ENCODE measurements at places on chromosomes 12 and 14.

- DNase-seq: no peak
These were observed 46.9 kb downstream of the ZFYVE21 start for GRCh38 chr14:103762541-103762940.

- DNase-seq: no peak
These were observed 505 bp upstream of the HEBP1 start for GRCh38 chr12:13000616-13000924.

DNA sequence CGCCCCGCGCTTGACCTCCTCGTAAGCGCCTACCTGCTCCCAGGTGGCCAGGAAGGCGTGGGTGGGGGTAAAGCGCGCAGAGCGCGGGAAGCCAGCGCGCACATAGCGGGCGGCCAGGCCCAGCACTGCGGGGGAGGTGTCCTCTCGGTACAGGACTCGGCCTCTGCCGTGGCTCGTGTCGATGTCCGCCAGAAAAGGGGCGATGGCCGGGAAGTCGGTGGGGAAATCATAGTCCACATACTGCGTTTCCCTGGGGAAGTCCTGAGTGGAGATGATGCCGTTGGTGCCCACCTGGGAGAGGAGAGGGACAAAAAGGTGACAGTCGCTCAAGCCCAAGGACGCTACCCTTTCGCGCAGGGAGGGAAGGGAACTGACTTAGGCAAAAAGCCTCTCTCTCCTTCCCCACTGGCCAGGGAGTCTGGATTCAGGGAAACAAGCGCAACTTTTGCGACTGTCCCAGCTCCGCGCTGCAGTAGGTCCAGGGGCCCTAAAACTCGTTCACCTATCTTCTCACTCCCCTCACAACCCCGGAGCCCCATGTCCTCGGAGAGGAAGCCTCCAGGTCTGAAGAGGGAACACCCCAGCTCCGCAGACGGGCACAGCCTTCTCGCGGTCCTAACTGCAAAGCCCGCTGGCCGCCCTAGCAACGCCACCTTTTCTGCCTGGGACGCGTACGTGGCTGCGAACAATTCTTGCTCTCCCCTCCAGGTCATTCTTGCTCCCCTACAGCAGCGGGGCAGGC lies 815 bp downstream of the NID2 start:
- peak; percentile 19 for DNase-seq

- DNase-seq: no peak
These were observed 4.4 kb downstream of the TMEM179 start for GRCh38 chr14:104600141-104600643.

GRCh38 chr14:74190927-74191575 lies 48.2 kb upstream of the VSX2 start:
- no peak for DNase-seq

DNA sequence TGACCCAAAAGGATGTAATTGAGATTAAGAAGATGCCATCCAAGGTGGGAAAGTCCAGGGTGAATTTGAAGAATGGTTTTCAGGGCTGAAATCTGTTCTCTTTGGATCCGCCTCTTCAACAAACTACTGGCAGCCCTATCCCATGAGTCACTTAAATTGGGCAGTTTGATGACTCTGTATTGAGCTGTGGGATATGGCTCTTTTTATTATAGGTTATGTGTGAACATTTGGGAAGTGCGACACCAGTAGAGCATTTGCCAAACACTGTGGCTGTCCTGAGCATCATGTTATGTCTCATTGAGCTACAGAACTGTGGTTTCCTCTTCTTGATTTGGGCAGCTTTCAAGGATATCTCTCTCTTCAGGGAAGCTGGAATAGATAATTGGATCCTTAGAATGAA lies 22.3 kb downstream of the IFT43 start:
- no peak for DNase-seq

GRCh38 chr12:107788690-107789458 lies 14.4 kb downstream of the ASCL4 start:
- no peak for DNase-seq

GRCh38 chr12:106037524-106038298 lies 101.0 kb downstream of the NUAK1 start:
- no peak for DNase-seq

DNA sequence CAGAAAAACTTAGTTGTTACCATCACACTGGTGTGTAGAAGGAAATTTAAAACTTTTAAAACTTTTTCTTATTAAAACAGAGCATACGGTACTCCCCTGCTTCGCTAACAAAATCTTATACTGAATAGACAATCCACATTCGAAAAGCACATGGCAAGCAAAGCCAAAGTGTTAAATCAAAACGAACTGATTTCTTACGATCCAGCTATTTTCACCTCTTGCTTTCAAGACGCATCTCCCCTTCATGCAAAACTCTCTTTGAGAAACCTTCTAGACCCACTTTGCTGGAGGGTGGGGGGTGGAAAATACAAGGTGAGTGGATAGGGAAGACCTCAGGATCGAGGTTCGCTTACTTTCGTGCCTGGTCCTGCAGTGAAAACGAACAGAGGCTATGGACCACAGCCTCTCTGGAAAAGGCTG lies 328 bp downstream of the INTS13 start:
- no peak for DNase-seq

GRCh38 chr12:111529424-111530368 lies 69.4 kb downstream of the ATXN2 start:
- DNase-seq: peak; percentile 60

DNA sequence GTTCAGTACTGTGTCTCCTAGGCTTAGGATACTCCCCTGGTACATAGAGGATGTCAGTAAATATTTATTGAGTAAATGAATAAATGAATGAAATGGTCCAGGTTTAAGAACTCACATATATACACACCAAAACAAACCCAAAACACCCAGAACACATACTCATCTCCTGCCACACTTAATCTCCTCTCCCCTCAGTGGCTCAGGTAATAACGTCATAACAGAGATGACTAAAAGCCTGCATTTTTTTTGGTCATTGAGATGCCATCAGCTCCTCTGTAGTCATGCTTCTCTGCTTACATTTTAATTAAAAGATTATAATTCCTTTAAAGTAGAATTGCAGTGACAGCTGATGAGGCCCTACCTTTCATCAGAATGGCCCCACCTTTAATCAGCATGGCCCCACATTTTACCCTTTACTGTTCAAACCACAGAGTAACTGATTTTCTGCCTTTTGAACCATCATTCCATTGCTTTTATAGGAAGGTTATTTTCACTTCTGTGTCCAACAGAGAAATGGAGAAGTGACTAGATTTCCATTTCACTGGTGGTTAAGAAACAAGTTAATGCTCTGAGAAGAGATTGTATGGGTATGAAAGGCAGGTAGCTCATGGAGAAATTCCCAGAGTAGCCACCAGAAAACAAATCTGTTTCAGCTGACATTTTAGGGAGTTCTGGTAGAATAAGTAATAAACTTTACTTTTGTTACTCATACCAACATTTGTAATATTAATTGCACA lies 193.4 kb upstream of the ATP2B1 start:
- DNase-seq: no peak

DNA sequence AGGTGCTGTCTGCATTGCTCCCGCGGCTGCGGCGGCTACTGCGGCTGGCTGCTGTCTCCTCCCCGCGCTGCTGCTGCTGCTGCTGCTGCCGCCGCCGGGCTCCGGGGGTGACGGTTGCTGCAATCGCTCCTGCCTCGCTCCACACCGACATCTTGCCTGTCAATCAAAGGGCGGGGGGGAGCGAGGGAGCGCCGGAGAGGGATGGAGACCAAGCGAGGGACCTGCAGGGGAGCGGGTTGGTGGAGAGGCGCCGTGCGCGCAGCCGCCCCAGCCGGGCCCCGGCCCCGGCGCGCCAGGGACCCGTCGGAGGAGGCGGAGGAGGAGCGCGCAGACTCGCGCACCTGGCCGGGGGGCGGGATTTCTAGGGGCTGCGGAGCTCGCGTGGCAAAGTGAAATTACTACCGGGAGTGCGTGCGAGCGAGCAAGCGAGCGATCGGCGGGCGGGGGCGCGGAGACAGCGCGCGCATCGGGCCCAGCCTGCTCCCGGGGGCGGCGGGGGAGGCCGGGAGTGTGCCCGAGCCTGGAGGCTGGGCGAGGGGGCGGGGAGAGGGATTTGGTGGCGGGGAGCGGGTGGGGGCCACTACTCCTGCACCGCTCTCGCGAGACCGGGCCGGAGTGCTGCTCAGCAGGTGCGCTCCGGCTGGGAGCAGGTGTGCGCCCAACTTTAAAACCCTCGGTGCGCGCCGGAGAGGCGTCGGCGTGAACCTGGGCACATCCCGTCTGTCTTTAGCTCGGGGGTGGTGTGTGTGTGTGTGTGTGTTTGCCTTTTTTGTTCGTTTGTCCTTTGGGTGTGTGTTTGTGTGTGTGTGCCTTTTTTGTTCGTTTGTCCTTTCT lies at the start of gene KSR2:
KSR2 (minus strand) TSS at position 165 of the 834 bp plus-strand sequence. CDS start 735 bp downstream, outside the sequence.
- peak; percentile 53 for DNase-seq

DNA sequence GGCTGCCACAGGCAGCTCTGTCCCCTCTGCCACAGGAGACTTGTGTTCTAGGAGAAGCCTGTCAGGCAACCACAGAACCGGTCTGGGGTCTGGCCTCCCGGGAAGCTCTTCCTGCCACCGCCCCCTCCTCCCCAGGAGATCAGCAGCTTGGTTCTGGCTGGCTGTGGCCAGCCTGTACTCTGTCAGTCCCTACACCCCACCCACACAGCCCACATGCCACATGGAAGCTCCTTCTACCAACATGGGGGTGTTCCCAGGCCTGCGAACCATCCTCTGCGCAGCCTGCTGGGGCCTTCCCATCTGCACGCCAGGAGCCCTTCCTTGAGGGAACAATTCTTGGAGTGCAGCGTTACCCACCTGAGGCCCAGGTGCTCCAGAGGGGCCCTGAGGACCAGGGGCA lies 16.8 kb downstream of the TMEM106C start:
- no peak for DNase-seq

DNA sequence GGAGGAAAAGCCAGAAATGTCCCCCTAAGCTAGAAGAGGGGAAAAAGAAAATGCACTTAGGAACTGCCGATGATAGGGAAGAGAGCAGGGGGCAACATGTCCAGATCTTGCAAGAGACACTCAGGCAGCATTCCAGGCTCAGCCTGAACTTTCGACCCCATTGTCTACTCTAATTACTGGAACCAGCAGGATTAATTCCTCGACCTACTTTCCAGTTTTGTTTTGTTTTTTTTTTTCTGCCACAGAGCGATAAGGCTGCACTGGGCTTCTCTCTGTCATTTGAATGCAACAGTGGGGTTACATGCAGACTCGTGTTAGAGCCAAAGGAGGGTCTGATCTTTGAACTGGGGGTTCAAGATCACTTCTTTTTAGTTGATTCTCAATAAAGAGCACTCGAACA lies 68.7 kb upstream of the MED13L start:
- no peak for DNase-seq

DNA sequence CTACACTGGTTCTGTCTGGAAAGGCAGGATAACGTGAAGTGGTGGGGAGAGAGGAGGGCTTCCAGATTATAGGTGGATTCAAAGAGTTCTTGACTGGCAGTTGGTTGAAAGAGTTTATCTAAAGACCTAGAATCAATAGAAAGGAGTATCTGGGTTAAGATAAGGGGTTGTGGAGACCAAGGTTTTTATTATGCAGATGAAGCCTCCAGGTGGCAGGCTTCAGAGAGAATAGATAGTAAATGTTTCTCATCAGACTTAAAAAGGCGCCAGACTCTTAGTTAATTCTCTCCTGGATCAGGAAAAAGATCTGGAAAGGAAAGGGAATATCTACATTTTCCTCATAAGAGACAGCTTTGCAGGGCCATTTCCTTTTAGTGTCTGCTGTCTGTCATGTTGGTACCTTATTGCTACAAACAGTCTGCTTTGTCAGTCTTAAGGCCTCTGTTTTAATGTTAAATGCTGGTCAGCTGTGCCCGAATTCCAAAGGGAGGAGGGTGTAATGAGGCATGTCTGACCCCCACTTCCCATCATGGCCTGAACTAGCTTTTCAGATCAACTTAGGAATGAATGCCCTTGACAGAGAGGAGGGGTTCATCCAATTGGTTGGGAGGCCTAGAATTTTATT lies 401.3 kb downstream of the FUT8 start:
- no peak for DNase-seq

- DNase-seq: no peak
These were observed 124.0 kb downstream of the PDE3A start for GRCh38 chr12:20492251-20492760.

GRCh38 chr12:24378548-24379407 lies 429.3 kb upstream of the SOX5 start:
- no peak for DNase-seq

DNA sequence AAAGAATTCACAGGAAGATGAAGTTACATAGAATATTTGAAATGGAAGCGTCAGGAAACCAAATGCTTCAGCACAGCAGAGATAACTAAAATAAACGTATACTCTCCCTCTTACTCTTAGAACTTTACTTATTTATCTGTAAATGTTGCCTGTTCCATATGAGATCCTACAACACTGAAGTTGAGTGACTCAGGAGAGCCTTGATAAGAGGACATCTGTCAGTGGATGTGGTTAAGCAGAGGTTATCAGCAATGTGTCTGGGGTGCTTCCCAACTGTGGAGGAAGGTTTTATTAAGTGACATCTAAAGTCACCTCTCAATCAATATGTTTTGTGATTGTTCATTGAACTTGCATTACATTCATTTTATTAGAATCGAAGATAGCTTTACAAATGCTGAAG lies 81.9 kb downstream of the NEDD1 start:
- DNase-seq: no peak

DNA sequence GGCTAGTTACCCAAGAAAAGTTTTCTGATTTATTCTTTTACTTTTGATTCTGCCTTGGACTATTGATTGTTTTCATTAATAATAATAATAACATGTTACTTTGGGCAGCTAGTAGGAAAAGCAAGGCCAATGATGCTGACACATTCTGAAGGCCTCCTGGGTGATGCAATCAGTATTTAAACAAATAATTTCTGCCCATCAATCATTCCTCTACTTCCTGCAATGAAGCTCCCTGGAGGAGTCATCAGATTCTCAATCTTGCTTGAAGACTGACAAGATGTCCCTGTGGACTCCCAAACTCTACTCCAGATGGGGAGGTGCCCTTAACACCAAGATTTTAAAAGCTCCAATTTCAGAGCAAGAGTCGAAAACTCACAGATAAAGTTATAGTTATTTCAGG lies at the start of gene SPX:
SPX (plus strand) TSS at position 244 of the 400 bp plus-strand sequence. CDS start 177 bp downstream, outside the sequence.
- no peak for DNase-seq

Measured in activated T-cell treated with anti-CD3 and anti-CD28 coated beads, Interleukin-2, amount 50 U/mL, for 1 hour (primary cell).